T-helper 2 cell (primary cell): ENCODE measurements at places on chromosomes 3 and 15.

DNA sequence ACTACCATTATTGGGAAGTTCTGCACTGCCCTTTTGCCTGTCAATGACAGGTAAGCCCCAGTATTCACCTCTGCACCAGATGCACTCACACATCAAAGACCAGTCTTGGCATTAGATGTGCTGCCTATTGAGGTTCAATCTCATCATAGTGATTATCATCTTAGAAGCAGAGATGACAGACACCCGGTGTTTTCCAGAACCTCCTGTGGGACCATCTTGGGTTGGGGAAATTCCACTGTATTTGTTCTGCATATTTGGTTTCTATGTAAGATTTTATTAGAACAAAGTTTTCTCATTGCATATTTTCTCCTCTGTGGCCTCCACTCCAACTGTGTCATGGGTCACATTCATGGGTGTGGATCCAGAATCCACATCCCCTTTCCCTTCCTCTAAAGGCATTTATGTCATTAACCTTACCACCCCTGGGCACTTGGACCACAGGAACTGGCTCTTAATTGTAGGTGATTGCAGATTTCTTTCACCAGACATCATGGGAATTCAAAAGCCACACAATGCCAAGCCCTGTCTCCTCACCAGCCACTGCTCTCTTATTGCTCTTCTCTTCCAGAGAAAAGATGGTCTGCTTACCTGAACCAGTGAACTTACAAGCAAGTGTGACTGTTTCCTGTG, 31.2 kb downstream of the PLA1A start:
- DNase-seq = no peak

- no peak for DNase-seq
Observed at GRCh38 chr3:56823984-56824703, 22.4 kb upstream of the ARHGEF3 start.

DNA sequence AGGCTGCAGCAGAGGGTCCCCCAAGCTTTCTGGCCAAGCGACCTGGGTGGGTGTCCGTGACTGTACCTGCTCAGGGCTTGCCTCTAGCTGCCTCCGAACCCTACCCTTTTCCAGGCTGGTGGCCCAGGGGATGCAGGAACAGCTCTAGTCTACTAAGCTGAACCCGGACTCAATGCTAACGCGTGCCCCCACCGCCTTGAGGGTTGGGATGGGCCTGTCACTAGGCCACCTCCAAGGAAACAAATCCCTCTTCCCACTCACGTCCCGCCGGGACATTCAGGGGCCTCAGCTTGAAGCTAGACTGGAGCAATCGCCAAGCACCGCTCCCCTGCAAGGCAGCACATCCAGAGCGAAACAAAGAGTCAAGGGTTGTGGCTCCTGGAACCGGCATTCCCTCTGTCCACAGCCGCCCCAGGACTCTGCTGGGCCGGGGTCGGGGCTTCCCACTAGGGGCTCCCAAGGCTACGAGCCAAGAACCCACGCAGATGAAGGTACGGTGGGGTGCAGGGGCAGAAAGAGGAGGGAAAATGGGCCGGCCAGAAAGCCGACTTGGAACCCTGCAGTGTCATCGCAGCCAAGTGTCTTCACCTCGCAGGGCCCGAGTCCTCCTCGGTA, 2.9 kb downstream of the FBXL22 start:
- DNase-seq = no peak

DNA sequence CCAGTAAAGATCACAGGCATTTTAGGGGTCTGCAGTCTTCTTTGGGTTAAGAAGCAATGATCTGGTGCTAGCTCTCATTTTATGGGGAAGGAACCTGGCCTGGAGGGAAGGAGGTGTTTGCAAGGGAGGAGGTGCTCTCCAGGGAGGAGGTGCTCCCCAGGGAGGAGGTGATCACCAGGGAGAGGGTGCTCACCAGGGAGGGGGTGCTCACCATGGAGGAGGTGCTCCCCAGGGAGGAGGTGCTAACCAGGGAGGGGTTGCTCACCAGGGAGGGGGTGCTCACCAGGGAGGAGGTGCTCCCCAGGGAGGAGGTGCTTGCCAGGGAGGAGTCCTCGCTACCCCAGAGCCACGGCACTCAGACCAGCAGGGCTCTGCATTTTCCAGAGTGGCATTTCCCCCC, 115.7 kb downstream of the TLE3 start:
- DNase-seq = no peak

DNA sequence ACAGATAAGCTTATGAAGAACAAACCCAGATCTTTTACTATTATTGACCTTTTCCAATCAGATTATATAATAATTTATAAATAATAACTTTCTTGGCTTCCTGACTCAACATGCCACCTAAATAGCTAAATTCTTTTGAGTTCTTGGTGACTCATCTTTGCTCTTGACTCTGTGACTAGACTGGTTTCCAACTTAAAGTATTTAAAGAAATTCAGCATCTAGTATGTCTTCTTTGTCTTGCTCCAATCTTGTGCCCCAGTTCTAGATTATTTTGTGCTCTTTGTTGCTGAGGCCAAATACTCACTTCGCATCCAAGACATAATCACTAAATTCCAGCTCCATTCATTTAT, 483.2 kb upstream of the TBL1XR1 start:
- no peak for DNase-seq

DNA sequence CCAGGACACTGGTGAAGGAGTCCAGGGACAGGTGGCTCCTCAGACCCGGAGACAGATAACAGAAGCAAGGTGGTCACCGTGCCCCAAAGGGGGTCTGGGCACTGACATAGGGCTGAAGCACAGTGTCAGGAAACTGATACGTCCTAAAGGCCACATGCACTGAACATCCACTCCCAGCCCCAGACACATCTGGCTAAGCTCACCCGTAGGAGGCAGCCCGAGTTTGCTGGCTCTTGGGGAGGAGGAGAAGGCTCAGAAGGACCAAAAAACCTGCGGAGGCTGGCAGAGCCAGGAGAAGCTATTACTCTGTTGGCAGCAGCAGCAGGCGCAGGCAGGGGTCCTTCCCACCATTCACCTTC, 1.2 kb downstream of the CACNA2D2 start:
- no peak for DNase-seq

- peak; percentile 2 for DNase-seq
Observed at GRCh38 chr15:56038015-56038414, 44.6 kb upstream of the NEDD4 start.

- no peak for DNase-seq
Observed at GRCh38 chr3:194497799-194498575, 11.2 kb upstream of the ATP13A3 start.

DNA sequence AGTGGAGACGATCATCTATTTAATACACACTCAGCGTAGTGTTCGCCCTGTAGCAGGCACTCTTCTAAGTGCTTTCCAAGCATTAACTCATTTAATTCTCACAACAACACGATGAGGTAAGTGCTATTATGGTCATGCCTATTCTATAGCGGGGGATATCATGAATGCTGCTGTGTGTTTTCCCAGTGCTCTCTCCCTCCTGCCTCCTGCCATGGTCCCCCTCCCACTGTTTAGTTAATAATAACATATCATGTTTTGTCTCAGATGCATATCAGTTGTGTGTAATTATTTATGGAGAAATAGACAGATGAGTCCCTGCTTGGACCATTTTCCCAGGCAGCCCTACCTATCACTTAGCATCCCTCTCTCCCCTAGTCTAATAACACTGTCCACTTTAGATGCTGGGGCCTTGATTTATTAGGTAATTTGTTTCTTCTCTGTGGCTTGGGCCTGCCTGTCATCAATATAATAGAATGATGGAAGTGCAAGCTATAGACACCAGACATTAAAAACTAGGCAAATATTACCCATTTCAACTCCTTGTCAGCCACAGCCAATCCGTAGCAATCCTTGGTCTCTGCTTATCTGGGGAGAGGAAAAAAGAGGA, 122.9 kb upstream of the TLE3 start:
- no peak for DNase-seq

DNA sequence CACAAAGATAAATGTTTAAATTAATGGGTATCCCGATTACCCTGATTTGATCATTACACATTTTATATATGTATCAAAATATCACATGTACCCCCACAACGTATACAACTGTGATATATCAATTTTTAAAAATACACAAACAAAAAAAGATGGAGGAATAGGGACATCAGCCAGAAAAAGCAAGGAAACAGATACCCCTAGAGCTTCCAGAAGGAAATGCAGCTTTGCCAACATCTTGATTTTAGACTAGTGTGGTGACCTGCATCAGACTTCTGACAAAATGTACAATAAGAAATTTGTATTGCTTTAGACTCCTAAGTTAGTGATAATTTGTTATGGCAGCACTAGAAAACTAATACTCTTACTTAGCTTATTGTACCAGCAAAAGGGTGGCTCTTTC, 483.8 kb downstream of the TUSC7 start:
- DNase-seq = no peak

- DNase-seq = no peak
Observed at GRCh38 chr3:16395212-16395611, 118.3 kb downstream of the RFTN1 start.

GRCh38 chr3:58176827-58177489, 33.8 kb downstream of the DNASE1L3 start:
- DNase-seq = no peak

GRCh38 chr15:65369651-65370050, 8.2 kb downstream of the IGDCC3 start:
- no peak for DNase-seq

GRCh38 chr3:167829071-167829470, 93.5 kb downstream of the SERPINI1 start:
- no peak for DNase-seq

GRCh38 chr3:59364496-59364895, 314.7 kb upstream of the CFAP20DC start:
- DNase-seq = no peak

DNA sequence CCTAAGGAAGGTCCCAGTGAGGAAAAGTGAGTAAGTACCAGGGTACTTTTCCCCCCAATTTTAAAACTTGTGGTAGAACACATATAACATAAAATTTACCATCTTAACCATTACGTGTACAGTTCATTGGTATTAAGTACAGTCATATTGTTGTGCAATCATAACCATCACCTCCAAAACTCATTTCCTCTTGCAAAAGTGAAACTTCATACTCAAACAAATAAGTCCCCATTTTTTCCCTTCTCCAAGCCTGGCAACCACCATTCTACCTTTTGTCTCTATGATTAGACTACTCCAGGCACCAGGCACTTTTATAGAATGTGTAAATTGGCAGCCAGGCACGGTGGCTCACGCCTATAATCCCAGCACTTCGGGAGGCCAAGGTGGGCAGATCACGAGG, 12.2 kb downstream of the PRC1 start:
- DNase-seq = peak; percentile 70

GRCh38 chr15:28989896-28990295, 104.1 kb downstream of the APBA2 start:
- no peak for DNase-seq

DNA sequence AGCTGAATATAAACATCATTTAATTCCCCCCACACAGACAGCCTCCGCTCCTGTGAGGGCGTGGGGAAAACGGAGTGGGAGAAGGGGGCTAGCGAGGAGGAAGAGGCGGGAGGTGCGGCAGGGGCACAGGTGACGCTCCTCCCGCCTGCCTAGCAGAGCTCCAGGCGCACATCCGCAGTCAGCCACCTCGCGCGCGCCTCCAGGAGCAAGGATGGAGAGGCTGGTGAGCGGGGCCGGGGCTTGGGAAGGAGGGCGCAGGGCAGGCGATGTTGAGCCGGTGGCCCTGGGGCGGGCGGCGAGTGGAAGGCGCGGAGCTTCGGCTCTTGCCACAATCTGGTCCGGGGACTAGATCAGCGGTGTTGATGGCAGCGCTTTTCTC, at the start of gene CD200:
CD200 (plus strand) TSS at position 155 of the 379 bp plus-strand sequence; CDS start at position 212, 57 bp downstream.
- DNase-seq = peak; percentile 21

GRCh38 chr3:196793246-196793645, 53.6 kb downstream of the PAK2 start:
- no peak for DNase-seq

DNA sequence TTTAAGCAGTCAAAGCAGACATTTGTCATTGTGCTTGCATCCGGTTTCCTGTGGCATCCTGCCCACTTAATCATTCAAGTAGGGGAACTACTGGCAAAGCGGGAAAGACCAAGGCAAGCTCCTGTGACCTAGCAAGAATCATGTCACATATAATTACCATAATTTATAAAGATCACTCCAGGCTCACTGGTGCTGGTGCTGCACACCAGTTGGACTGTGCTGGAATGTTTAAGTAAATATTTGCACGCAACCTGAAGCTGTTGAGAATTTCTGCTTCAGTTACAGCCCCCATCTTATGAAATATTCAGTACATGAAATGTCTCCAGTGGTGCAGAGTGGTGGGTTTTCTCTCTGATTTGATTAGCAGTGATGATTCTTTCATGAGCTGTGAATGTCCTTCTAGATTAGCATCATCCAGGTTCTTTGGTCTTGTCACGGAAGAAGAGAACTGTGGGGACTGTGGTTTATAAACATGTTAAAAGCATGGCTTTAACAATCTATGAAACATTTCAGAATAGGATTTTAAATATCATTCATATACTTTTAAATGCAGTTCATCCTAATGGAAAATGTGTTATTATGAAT, 621.3 kb upstream of the EPHA6 start:
- no peak for DNase-seq

GRCh38 chr3:112128843-112129727, 4.0 kb downstream of the GCSAM start:
- peak; percentile 55 for DNase-seq

GRCh38 chr3:148439254-148439822, 258.4 kb upstream of the AGTR1 start:
- no peak for DNase-seq
